ENCODE measurements at places on chromosomes 3 and 15.

- peak; percentile 9 for DNase-seq
Observed at GRCh38 chr3:40398346-40398745, 11.4 kb downstream of the ENTPD3 start.

- DNase-seq: peak; percentile 34
Observed at GRCh38 chr3:102529452-102529851, 94.6 kb downstream of the ZPLD1 start.

DNA sequence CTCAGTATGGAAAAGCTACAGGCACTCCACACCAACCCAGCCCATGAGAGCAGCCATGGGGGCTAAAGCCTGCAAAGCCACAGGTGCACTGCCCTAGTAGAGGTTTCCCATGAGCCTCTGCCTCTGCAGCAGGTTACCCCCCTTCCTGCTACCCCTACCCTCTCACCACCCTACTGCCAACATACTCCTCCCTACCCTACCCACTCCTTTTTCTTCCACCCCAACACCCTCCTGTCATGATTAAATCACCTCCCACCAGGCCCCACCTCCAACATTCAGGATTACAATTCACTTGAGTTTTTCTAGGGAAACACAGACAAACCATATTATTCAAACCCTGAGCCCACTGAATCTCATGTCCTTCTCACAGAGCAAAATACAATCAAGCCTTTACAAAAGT lies 88.4 kb downstream of the LMLN start:
- DNase-seq: no peak

DNA sequence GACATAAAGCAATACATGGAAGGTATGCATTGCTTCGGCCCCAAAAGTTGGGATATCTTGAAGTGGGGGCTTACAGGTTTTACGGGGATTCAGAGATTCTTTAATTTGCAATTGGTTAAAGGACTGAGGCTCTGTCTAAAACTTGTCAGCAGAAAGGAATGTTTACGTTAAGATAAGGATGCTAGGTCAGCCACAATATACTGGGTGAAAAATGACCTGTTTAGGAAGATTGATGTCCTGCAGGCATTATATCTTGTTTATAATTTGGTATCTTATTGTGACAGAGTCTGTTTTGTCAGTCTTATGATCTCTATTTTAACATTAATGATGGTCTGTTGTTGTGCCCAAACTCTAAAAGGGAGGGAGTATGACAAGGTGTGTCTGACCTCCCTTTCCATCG lies 15.3 kb upstream of the CCNDBP1 start:
- no peak for DNase-seq

- DNase-seq: no peak
Observed at GRCh38 chr3:144424606-144425005, 453.0 kb downstream of the DIPK2A start.

DNA sequence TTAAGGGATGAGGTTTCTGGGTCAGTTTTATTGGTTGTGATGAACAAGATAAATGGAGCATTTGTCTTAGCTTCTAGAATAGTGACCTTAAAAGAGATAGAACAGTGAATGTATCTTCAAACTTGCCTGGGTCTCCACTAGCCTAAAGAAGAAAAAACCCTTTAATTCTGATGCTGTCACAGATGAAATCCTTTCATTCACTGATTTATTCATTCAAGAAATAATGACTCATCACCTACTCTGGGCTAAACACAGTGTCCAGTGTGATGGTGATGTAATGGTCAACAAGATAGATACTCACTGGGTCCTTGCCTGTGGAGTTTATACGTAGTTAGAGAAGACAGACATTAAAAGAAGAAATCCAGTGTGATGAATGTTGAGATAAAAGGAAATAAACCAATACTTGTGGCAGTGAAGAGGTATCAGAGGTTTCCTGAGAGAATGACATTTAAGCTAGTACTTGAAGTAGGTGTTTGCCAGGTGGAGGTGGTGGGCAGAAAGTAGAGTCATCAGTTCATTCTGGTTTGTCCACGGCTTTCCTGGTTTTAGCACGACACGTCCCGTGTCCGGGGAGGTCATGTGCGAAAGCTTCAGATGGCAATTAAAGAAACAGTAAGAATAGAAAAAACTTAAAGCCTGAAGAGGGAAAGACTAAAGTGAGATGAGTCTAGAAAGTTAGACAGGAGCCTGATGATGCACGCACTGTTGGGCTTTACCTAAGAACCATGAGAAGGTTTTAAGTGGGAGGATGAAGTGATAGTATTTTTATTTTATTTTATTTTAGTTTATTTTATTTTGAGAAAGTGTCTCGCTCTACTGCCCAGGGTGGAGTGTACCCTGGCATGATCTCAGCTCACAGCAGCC lies 18.5 kb downstream of the PAK2 start:
- DNase-seq: peak; percentile 83

DNA sequence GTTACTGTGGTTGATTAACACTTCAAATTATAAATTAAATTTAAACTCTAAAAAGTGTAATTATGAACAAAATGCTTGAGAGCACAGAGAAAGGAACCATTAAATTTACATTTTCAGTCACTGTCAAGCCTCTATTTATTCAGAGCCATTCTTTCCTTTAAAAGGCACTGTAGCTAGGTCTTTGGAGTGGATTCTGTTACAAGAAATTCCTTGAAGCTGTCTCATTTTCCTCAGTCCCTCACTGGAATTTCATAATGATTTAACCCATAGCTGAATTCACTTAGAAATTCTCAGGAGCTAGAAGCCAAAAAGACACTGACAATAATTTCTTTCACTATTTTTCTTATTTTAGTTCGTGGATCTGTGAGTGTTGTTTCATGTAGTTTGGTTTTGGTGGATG lies 81.2 kb upstream of the TCF12 start:
- no peak for DNase-seq

- DNase-seq: peak; percentile 60
Observed at GRCh38 chr3:58824285-58824684, 157.7 kb upstream of the FAM3D start.

- DNase-seq: peak; percentile 48
Observed at GRCh38 chr3:138625707-138626365, 17.3 kb downstream of the FAIM start.

GRCh38 chr3:171351676-171352075 lies 108.5 kb downstream of the TNIK start:
- DNase-seq: peak; percentile 90

- DNase-seq: no peak
Observed at GRCh38 chr15:92158426-92158825, 235.3 kb upstream of the ST8SIA2 start.

DNA sequence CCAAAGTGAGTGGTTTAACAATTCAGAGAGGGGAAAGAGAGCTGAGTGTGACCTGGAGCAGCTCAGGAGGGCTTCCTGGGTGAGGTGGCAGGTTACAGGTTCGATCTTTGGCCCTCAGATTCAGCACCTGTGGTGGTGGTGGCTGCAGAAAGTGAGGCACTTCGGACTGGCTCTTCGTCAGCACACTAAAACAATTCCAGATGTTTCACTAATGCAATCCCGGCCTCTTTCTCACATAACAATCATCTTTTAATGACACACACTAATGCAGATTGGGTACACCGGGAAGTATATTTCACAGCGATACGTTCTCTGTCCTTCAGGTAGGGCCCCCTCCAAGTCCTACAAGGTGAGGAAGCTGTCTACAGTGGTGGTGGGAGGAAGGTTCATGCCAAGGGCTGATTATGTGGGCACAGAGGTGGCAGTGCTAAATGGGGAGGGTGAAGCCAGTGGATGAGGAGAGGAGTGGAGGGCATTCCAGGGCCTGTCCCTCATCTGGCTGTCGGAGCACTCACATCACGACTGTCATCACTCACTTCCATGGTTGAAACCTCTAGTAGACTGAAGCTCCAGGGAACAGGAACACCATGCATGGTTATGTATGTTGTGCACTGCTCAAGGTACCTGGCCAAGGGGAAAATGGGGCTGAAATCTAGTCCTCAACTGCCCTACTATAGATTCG lies 171.1 kb downstream of the RAB11A start:
- no peak for DNase-seq

DNA sequence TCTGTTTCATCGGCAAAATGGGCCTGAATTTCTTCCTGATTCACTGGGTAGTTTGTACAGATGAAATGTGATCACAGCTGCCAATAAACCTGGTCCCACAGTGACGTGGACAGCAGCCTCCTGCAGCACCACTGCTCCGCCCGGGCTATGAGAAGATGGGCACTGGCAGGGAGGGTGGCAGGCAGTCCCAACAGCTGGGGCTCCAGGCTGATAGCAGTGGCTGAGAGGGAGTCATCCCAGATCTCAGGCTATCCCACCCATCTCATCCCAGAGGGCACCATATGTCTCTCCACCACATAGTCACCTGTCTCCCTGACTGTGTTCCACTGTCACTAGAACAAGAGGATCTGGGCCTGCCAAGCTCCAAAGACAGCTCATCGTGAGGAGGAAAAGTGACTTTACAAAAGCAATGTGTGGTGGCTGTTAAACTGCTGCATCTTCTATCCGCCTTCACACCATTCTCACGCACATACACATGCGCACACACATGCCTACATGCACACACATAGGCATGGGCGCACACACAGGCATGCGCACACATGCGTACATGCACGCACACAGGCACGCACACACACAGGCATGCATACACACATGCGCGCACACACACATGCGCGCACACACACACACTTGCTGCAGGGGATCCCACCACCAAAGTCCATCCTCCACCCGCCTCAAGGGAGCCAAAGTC lies 46.2 kb downstream of the RGMA start:
- DNase-seq: no peak

- DNase-seq: peak; percentile 61
Observed at GRCh38 chr3:187713504-187713903, 11.1 kb upstream of the RTP2 start.

DNA sequence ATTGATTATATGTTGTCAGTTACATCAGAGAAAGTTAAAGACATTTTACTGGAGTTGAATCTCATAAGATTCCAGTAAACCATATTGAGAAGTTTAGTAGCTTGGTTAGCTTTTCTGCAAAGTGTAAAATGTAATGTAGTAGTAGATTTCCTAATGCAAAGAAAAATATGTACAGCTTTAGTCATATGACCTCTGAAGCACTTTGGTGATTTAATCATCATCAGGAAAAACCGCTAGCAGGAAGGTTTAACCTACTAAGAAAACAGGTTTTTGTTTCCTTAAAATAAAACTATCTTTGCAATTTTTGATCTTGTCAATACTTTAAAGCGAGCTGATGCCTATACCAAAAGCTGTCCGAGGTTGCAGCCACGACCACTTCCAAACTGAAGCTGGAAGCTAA lies 364.6 kb upstream of the ZNF385D start:
- DNase-seq: no peak

GRCh38 chr15:91861223-91861622 lies 7.7 kb downstream of the SLCO3A1 start:
- DNase-seq: no peak

GRCh38 chr3:69433121-69433968 lies 47.5 kb upstream of the FRMD4B start:
- no peak for DNase-seq

DNA sequence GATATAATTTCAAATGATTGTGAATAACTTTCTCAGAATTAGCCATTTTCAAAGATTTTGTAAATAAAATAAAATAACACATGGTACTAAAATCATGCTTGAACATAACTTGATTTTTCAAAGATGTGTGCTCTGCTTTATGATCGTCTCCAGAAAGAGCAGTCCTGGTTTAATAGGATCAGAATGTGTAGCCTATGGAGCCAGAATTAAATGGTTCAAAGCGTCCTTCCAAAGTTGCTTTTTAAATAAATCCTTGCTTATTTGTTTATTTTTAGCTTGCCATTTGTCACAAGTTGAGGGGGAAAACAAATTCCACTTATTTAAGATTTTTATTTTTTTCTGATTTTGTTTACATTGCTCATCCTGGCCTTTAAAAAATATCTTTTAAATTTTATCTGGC lies 123.7 kb upstream of the SPRED1 start:
- DNase-seq: no peak

DNA sequence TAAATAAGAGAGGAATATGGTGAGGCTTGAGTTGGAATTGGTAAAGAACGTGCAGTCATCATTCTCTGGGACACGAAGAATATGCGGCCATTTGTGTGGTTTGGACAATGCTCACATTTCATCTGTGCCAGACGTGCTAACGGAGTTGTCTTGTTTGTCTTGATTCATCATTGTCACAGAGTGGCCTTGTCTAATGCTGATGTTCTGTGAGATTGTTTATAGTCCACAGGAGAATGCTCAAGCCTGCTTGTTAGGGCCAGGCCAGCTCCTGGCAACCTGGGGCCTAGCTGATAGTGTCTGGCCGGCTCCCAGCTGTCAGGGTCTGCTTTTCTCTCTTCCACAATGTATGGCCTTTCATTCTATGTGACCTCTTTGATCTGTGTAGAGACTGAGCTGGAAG lies 384.7 kb downstream of the EDEM1 start:
- no peak for DNase-seq

- peak; percentile 84 for DNase-seq
Observed at GRCh38 chr15:35874260-35874905, 328.4 kb upstream of the DPH6 start.

DNA sequence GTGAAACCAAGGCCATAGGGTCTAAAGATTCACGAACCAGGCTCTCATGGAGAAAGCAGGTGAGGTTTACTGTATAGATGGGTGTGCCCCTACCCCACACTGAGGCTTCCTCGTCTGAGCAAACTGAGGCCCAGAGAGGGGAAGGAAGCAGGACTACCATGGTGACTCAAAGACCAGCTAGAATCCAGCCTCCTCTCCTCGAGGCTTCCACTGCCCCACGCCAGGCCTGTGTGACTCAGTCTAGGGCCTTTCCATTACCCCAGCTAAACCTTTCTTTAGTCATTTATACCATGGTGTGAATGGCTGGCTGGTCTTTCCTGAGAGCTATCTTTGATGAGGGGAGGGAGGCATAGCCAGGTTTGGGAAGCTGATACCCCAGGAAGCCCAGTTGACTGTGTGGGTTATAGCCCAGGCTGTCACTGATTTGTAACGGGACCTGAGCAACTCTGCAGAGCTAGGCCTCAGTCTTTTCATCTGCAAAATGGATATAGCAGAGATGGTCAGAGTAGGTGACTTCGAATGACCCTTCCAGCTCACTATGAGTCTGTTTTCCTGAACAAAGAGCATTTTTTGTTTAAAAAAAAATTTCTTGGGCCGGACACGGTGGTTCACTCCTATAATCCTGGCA lies 3.0 kb upstream of the RHO start:
- DNase-seq: peak; percentile 56

All from HCEC 1CT (cell line).